ENCODE measurements at places on chromosomes 1 and 21.

GRCh38 chr1:11728126-11728806, 7.7 kb upstream of the AGTRAP start:
- DNase-seq: no peak

DNA sequence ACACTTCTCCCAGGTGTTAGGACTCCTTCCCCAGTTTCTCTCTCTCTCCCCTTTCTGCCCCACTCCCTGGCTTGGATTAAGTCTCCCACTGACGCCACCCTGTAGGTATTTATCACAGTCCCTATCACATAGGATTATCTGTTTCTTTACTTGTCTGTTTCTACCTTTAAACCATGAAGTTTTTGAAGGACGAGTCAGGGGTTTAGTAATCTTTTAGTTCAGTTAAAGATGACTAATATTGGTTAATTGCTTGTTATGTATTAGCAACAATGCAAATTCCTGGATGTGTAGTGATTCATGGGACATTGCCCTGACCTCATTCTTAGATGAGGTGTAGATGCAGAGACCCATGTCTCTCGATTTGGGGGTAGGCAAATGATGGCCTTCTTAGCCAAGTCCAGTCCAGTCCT, 6.4 kb downstream of the LAMC1 start:
- DNase-seq: no peak

DNA sequence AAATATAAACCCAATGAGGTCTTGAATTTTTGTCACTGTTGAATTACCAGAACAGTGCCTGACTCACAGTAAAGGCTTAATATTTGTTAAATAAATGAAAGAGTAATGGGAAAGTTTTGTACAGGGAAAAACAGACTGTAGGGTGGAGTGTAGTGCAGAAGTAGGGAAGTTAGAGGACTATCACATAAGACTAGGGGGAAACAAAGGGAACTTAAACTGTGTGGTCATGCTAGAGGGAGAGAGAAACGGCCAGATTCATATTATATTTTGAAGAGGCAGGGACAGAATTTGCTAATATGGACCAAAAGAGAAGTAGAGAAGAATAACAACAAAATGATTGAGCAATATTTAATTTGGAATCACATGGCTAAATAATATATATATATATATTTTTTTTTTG, 14.8 kb downstream of the CTSK start:
- DNase-seq: no peak

DNA sequence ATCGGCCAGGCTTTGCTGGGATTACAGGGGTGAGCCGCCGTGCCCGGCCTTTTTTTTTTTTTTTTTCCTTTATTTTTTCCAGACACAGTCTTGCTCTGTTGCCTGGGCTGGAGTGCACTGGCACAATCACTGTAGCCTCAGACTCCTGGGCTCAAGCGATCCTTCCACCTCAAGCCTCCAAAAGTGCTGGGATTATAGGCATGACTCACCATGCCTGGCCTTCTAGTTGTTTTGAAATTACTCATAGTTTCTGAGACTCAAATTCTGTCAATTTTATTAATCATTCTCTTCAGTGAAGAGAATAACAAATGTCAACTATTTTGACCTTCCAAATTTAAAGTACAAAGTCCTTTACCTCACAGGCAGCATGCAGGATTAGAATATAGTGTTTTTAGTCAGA, 374.5 kb downstream of the PLA2G4A start:
- no peak for DNase-seq

GRCh38 chr21:32383812-32384211, 9.0 kb downstream of the URB1 start:
- no peak for DNase-seq

DNA sequence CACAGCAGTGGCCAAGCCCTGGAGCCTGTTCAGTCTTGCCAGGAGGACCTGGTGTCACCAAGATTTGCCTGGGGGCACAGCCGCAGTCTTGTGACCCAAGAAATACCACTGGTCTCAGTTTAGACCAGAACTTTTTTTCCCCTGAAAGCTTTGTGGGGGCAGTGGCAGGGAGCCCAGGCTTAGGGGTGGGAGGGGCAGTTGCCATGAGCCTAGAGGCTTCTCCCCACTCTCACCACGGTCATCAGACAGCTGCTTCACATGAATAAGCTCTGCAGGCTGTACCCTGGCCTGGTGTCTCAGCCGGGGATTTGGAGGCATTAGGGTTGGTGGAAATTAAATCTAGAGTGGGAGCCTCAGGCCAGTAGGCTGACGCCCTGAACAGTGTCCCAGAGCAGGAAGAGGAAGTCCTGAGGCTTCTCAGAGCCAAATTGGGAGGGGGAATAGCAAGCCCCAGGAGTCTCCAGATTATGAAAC, 73.7 kb downstream of the SLC16A1 start:
- no peak for DNase-seq

DNA sequence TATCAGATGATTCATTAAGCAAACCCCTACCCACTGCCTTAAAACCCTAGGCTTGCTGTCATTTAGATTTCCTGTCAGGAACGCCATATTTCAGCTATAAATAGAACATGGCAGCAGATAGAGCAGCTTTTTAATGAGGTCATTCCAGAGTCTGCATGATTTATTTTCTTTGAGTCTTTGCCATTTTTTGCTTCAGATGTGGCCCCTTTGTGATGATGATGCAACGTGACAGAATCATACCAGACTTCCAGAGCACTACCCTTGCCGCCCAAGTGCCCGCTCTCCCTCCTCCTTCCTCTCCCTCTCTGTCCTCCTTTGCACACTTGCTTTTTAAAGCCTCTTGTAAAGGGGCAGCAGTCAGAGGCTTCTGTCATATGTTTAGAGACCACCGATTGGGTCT, 55.5 kb upstream of the TRIM67 start:
- DNase-seq: peak; percentile 36

GRCh38 chr1:212752934-212753497, 38.6 kb downstream of the NSL1 start:
- DNase-seq: no peak

GRCh38 chr1:232305050-232305449, 324.9 kb downstream of the SIPA1L2 start:
- no peak for DNase-seq

DNA sequence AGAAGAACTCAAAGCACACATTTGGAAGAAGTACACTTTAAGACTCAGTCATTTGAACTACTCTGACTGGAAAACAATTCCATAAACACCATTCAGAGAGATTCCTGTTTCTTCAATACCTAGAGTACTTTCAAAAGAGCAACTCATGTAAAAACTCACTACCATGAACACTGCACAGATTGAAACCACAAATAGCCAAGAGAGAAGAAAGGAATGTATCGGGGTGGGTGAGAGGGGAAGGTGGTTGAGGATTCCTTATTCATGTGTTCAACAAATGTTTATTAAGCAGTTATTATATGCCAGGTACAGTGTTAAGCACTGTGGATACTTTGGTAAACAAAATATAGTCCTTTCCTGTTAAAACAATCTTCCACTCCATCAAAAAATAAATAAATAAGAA, 64.7 kb downstream of the NRIP1 start:
- DNase-seq: no peak

- DNase-seq: no peak
These were observed 149.2 kb upstream of the TMEM51 start for GRCh38 chr1:15004396-15004795.

GRCh38 chr1:98019747-98020146, 98.9 kb upstream of the DPYD start:
- no peak for DNase-seq

- peak; percentile 82 for DNase-seq
These were observed 60.3 kb upstream of the C1orf87 start for GRCh38 chr1:60133848-60134247.

DNA sequence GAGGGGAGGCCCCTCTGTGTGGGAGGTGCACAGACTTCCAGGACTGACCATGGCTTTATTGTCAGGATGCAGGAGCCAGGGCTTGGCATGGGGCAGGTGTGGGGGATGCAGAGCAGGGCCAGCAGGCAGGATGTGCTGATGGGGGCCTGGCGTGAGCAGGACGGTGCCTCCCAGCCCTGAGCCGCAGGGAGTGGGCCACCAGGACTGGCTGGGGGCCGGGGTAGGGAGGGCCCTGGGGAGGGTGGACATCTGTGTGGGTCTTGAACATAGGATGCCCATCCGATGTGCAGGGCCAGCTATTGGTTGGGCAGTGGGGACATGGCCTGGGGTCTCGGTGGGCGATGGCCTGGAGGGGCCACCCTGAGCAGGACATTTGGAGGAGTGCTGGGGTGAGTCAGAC, 15.6 kb downstream of the PRMT2 start:
- no peak for DNase-seq

DNA sequence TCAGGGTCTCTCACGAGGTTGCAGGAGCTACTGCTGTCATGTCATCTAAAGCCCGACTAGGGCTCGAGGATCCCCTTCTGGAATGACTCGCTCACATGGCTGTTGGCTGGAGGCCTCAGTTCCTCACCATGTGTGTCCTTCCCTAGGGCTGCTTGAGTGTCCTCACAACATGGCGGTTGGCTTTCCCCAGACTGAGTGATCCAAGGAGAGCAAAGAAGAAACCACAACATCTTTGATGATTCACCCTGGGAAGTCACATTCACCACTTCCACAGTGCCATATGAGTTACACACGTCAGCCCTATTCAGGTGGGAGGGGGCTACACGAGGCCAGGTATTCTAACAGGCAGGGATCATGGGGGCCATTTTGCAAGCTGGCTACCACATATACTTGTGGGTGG, 64.9 kb downstream of the FHAD1 start:
- DNase-seq: no peak

DNA sequence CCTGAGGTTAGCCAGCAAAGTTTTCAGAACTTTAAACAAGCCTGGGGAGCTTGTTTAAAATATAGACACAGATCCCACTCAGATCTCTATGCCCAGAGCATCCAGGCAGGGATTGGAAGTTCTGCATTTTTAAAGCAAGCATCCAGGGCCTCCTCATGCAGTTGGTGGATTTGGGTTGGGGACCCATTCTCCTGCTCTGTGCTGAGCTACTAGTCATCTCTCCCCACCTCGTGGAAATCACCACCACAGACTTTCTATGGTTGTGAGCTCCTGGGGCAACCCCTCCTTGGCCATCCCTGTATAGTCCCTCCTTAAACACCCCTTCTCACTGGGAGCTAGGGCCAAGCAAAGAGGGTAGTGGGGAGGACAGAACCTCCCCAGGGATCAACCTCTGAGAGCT, 73.5 kb upstream of the CASZ1 start:
- no peak for DNase-seq

- DNase-seq: no peak
These were observed 36.1 kb downstream of the ESRRG start for GRCh38 chr1:216686860-216687766.

DNA sequence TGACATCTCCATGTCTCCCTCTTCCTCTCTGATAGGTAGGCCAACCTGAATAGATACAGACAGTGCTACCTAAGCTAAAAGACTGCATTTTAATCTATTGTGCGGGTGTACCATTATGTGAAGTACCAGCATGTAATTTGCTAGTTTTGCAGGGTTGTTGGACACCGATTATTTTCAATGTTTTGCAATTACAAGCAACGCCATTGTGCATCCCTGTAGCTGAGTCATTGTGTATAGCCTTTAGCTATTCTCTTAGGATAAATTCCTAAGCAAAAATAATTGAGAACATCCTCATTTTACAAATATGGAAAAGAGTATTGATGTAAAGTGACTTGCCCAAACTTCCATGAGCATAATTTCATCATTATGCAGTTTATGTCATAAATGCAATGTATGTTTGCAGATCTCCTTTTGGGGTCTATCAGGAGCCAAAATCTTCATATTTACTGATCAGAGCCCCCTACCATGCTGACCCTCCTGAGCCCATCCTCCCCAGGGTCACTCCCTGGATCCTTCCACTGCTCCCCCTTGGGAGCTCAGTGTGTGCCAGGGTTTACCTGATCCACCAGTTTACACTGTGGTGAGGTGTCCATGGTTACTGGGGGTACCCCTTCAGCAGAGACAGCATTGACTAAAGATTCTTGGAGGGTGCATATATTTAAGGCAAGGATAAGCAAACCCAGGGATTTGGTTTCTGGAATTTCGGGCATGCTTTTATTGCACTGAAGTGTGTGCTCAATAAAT, 80.6 kb downstream of the CCDC185 start:
- DNase-seq: no peak

DNA sequence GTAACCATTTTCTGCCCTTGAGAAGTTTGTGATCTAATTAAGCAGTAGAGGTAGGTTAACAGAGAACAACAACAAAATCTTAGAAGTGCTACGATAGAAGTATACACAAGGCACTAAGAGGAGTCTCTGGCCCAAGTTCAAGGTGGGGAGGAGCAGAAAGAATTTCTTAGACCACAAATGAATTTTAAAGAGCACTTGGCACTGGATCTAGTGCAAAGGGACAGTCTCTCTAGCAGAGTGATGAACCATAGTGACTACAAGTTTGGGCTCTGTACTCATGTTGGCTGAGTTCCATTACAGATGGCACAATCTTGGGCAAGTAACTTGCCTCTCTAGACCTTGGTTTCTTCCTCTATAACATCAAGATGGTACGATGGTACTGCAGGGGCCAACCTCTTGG, 33.3 kb upstream of the PIGC start:
- DNase-seq: no peak

DNA sequence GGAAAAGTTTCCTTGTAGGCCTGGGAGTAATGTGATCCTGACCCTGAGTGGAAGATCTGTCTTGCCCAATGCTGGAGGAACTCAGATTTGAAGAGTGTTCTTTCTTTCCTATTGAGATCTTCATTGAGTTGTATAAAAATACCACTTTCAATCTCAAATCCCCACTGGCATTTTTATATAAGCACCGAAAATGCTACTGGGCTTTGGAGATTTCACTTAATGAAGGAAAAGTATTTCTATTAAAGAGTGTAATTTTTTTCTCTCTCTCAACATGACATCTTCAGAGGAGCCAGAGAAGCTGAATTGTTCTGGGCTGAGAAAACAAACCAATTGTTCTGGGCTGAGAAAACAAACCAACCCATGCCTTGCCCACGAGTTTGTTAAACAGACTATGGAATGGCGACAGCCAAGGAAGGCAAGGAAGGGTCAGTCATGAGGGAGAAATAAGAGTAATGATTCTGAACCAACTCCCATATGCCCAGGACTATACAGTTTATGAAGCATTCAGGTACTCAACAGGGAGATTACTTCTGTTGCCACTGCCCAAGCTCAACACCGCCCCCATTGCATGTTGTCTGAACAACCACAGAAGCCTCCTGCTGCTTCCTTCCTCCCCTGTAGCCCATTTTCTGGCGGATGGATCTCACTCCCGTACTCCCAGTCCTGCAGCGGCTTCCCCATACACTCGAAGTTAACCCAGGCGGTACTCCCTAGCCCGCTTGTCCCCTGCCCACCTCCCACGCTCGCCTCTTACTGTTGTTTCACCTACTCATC, 103.2 kb downstream of the BEND5 start:
- DNase-seq: no peak
